SK-N-SH (cell line): ENCODE measurements at places on chromosomes 4 and X. TPM values are rescaled to one million over a fixed set of nuclear protein-coding genes. Genes with fewer than 3 reads are reported as not detected.

DNA sequence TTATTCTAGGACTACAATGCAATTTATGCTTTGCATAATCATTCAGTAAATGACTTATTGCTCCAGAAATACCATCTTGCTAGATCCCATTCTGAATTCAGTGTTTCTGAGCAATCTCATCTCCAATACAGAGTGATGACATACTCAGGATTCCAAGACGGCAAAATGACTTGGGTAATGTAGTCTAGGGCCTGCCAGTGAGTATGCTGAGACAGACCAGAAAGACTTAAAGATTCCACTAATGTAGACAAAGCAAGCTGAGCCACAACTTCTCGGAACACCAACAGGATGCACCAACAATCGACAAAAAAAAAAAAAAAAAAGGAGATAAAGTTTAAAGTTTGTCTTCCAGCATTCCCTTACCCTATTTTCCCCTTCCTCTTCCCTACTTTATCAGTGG, 919 bp upstream of the SEC24B start:
- H3K27ac ChIP-seq, result peak overlapping the region; percentile 82
- DNase-seq, result no peak
- peaks cover 16% of the 10 kb centered on the region for H3K36me3 ChIP-seq
- peak overlapping the region; percentile 89 for H3K4me3 ChIP-seq
- H3K4me1 ChIP-seq, result peaks cover 17% of the 10 kb centered on the region
- no peaks in the 10 kb centered on the region for H3K27me3 ChIP-seq

DNA sequence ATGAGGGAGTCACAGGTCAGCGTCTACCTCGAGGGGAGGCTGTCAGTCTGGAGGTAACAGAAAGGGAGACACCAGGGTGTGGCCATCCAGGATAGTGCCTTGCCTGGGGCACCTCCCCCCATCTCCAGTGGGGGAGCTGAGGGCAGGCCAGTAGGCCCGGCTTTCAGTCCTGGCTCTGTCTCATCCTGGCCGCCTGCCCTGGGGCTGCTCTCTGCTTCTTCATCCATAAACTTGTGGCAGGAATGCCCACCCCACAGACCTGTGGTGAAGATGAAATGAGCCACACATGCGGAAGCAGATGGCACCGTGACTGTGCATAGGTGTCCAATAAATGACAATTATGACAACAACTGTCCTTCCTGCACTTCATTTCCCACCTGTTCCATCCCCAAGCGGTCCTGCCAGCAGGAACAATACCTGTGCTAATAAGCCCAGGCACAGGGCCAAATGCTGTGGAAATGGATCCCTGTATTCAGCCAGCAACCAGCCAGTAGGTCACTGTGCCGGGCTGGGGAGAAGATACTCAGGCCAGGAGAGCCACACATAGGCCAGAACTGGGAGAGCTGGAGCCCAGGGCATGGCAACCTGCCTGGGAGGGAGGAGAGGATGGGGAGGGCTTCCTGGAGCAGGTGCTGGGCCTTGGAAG, 30.2 kb downstream of the TRO start:
- H3K27ac ChIP-seq, result no peak overlapping the region
- no peak for DNase-seq
- no peaks in the 10 kb centered on the region for H3K36me3 ChIP-seq
- 0 out of 2 replicates have a peak, but pooled peaks cover 4% of the 10 kb centered on the region for H3K27me3 ChIP-seq

- H3K36me3 ChIP-seq, result no peaks in the 10 kb centered on the region
- DNase-seq, result peak; percentile 45
- no peak overlapping the region for H3K4me3 ChIP-seq
- peak overlapping the region; percentile 93 for H3K27ac ChIP-seq
These were observed 5.5 kb upstream of the PAK3 start for GRCh38 chrX:111090458-111090857.

DNA sequence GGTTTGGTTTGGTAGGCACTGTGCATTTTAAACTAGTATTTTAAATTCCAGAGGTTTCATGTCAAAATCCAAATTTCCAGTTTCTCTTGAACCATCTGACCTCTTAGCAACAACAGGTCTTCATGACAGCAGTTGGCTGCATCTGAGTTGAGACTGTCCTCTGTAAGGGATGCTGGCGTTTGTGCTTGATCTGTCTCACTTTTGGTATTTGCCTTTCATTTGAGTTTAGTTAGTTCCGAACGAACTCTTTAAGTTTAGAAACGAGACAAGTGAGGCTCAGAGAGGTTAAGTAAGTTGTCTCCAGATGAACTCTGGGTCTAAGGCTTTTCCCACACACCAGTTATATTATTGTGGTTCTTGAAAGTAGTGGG, 29.1 kb downstream of the SPARCL1 start:
- peaks cover 6% of the 10 kb centered on the region for H3K4me1 ChIP-seq
- H3K36me3 ChIP-seq, result no peaks in the 10 kb centered on the region
- no peaks in the 10 kb centered on the region for H3K27me3 ChIP-seq
- no peak overlapping the region for H3K4me3 ChIP-seq

DNA sequence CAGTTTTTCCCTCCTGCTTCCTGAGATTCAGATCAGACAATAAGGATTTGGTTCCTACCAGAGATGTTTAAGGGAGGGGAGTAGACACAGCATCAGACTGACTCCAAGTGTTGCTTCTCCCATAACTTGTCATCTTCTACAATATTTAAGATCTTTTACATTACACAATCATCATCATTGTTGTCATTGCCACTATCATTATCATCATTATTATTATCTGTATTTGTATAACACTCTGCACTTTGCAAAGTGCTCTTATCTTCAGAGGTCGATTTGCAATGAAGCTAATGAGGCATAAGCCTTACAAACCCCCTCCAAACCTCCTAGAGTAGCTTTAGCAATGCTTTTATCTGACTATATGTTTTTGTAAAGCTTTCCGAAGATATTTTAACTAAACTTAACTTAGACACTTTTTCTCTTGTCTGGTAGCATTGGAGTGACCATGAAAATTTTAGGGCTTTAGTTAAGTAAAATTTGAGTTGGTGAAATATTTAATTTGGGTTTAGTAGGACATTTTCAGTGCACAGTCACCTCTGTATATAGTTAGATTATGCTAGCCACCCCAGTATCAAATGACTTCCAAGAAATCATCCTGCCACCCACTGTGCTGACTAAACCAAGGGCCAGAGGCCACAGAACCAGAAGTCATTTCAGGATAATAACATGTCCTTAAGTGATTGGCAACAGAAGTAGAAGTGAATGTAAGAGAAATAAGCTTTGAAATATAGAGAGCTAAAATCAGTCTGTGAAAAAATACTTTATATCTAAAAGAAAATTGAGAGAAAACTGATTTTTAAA, 124.2 kb upstream of the NRK start:
- H3K4me1 ChIP-seq, result no peaks in the 10 kb centered on the region
- H3K27me3 ChIP-seq, result no peaks in the 10 kb centered on the region; the same call in 1 of the 2 replicates
- no peak overlapping the region for H3K4me3 ChIP-seq
- H3K27ac ChIP-seq, result no peak overlapping the region
- H3K36me3 ChIP-seq, result no peaks in the 10 kb centered on the region

DNA sequence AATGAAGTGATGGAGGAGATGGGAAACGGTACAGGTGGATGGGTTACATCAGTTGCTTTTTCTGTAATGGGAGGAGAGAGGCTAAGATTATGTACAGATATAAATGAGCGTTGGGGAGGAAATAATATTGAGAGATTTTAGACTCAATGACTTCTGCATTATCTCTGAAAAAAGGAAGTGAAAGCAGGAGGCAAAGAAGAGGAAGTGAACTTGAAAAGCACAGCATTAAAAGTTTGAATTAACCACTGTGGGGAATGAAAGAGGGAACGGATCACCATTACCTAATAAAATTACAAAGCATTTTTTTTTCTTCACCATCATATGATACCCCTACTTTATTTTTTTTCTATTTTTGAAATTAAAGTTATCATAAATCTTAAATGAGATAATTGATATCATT, 1025.5 kb downstream of the RPA4 start:
- H3K4me3 ChIP-seq, result no peak overlapping the region
- H3K36me3 ChIP-seq, result no peaks in the 10 kb centered on the region
- H3K27ac ChIP-seq, result no peak overlapping the region
- H3K27me3 ChIP-seq, result no peaks in the 10 kb centered on the region
- no peaks in the 10 kb centered on the region for H3K4me1 ChIP-seq

DNA sequence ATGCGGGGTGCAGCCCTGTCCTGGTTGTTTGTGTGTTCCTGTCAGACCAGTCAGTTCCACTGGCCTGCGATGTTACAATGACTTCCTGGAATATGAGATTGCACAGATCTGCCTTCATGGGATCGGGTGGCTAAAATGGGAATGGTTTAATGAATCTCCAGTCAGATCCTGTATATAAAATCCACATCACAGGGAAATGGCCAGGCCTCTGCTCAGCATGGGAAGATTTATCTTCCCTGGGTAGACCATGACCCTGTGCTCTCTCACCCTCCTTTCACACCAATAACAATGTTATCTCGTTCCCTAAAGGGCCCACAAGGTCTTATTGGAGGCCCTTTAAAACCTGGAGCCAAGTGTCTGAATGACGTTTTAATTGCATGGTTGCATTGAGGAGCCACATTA, 307.4 kb downstream of the RAB28 start:
- no peaks in the 10 kb centered on the region for H3K27me3 ChIP-seq
- H3K27ac ChIP-seq, result no peak overlapping the region
- DNase-seq, result no peak
- no peaks in the 10 kb centered on the region for H3K36me3 ChIP-seq
- no peaks in the 10 kb centered on the region for H3K4me1 ChIP-seq
- H3K4me3 ChIP-seq, result no peak overlapping the region

GRCh38 chr4:184648313-184649025, 778 bp downstream of the CASP3 start:
- peak; percentile 62 for DNase-seq
- peak overlapping the region; percentile 72 for H3K4me3 ChIP-seq
- peaks cover 26% of the 10 kb centered on the region; the same call in 1 of the 2 replicates for H3K4me1 ChIP-seq
- no peaks in the 10 kb centered on the region for H3K27me3 ChIP-seq
- peak overlapping the region; percentile 91 for H3K27ac ChIP-seq
- H3K36me3 ChIP-seq, result peaks cover 12% of the 10 kb centered on the region

DNA sequence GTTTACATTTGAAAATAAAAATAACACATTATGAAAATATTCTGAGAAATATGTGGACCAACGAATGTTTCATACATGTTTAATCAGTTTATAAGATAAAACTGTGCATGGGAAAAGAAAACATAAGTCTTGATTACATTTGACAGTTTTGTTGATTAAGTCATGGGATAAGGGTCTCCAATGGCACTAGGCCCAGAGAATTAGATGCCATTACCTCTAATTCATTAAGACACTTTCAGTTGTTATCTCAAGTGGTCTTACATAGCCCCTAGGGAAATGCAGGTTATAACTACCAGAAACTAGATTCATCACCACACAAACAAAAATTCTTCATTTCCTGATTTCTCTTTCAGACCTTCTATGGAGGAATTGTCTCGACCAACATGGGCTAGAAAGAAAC, 300.8 kb downstream of the PCDH7 start:
- no peaks in the 10 kb centered on the region for H3K27me3 ChIP-seq
- no peaks in the 10 kb centered on the region for H3K36me3 ChIP-seq
- H3K4me3 ChIP-seq, result no peak overlapping the region
- H3K27ac ChIP-seq, result no peak overlapping the region
- DNase-seq, result peak; percentile 48
- peaks cover 3% of the 10 kb centered on the region; the same call in 1 of the 2 replicates for H3K4me1 ChIP-seq

DNA sequence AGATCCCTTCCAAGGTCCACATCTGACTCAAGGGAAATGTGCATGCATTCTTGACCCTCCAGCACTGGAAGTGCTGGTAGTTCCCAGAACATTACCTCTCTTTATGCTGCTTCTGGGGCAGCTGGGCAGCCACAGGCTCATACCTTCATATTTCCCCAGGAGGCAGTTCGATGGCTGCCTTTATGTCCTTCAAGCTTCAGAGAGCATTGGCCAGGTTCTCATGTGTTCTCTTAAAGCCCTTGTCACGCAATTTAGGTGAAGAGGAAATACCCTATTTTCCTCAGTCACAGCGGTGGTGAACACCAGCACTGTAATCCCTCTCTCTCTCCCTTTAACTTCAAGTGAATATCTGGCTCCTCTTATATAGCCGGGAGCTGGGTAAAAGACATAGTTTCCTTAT, 134.3 kb downstream of the MID1IP1 start:
- no peaks in the 10 kb centered on the region for H3K27me3 ChIP-seq
- no peak overlapping the region for H3K4me3 ChIP-seq
- DNase-seq, result no peak
- H3K36me3 ChIP-seq, result no peaks in the 10 kb centered on the region
- H3K4me1 ChIP-seq, result no peaks in the 10 kb centered on the region
- H3K27ac ChIP-seq, result no peak overlapping the region

- no peaks in the 10 kb centered on the region; the same call in 1 of the 2 replicates for H3K27me3 ChIP-seq
- no peak overlapping the region for H3K4me3 ChIP-seq
- no peak for DNase-seq
- H3K4me1 ChIP-seq, result no peaks in the 10 kb centered on the region
- no peak overlapping the region for H3K27ac ChIP-seq
These were observed 80.7 kb upstream of the SCML1 start for GRCh38 chrX:17656556-17656955.

GRCh38 chr4:163063891-163064290, 102.8 kb downstream of the NAF1 start:
- no peaks in the 10 kb centered on the region for H3K27me3 ChIP-seq
- H3K27ac ChIP-seq, result no peak overlapping the region
- no peaks in the 10 kb centered on the region for H3K4me1 ChIP-seq
- DNase-seq, result no peak
- H3K36me3 ChIP-seq, result no peaks in the 10 kb centered on the region

DNA sequence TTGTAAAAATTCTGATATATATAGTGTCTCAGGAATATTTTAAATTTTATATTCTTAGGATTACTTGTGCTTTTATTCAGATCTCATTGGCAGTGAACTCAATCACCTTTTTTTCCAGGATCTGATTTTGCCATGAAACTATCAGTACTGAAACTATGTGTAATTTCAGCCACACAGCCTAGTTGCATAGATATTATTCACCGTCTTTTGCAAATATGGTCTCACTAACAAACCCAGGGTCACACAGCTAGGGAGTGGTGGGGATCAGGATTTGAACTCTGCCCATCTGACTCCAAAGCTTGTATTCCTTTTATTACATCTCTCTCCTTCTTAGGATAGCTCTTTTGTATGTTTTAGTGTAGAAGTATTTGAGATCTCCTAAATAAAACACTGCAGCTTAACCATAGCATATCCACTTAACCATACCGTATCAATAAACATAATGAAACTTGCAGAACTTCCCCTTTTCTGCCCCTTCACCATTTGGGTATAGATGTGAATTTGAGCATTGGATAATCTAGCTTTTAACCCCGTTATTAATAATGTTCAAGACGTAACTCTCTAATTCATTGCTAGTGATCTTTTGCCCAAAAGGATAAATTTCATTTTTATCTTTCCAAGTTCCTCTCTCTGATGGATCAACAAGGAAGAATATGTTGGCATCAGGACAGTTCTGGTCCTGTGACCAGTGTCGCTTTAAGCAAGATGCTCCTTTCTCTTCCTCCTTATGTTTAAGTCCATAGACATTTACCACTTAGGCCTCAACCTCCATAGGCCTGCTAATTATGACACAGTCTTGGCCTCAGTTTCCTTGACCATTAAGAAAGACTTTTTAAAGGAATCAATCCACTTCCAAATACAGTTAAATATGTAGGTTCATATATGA, 74.6 kb downstream of the RAPGEF2 start:
- no peaks in the 10 kb centered on the region for H3K27me3 ChIP-seq
- peaks cover 6% of the 10 kb centered on the region for H3K4me1 ChIP-seq
- H3K4me3 ChIP-seq, result no peak overlapping the region
- H3K36me3 ChIP-seq, result no peaks in the 10 kb centered on the region
- no peak for DNase-seq
- no peak overlapping the region for H3K27ac ChIP-seq

The VCX3B gene
- 0.12 TPM in 1 of 2 replicates, not detected in the other for polyA plus RNA-seq

The AVPR2 gene
- not detected in 2 replicates for polyA plus RNA-seq

The FRMD7 gene
- not detected in 2 replicates for polyA plus RNA-seq

The CT45A1 gene
- polyA plus RNA-seq, result not detected in 2 replicates

The ZCCHC18 gene
- polyA plus RNA-seq, result 5.9 and 7.5 TPM in 2 replicates

The NAT8L gene
- 0.43 and 0.86 TPM in 2 replicates for polyA plus RNA-seq

The SHROOM2 gene
- not detected in 2 replicates for polyA plus RNA-seq

The CT47B1 gene
- polyA plus RNA-seq, result not detected in 2 replicates

The ALAS2 gene
- not detected in 2 replicates for polyA plus RNA-seq
